ENCODE measurements at places on chromosomes 4 and X.

DNA sequence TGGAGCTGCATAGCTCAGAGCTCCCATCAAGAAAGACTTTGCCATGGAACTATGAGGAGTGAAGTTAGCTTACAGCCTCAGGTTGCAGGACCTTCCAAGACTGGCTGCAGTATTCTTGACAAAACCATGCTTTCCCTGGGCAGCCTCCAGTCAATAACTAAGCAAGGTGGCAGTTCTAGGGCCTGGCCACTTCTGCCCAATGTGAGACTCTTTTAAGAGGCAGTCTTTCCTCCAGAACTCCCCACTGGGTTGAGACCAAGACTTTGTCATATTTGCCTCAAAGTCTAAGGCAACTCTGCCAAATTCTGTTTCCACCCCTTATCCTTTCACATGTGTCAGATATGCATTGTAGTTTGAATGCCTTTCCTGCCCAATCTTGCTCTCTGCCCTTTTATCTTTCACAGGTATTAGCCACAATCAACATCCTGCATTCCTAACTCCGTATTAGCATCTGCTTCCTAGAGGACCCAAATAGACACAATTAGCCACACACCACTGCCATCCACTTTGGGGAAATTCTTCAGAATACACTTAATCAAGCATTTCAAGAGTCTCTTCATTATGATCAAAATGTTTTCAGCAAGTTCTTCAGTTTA, 17.7 kb upstream of the SLC25A43 start:
- DNase-seq, result no peak

GRCh38 chr4:69713593-69713992, 46.8 kb downstream of the SULT1B1 start:
- DNase-seq, result no peak

DNA sequence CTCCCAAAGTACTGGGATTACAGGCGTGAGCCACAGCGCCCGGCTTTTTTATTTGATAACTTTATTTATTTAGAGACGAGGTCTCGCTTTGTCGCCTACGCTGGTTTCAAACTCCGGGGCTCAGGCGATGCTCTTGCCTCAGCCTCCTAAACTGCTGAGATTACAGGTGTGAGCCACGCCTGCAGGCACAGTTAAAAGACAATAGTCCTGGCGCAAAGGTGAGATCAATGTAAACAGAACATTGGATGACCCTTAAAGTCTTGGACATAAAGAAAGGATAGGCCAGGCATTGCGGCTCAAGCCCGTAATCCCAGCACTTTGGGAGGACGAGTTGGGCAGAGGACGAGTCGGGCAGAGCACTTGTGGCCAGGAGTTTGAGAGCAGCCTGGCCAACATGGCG, 2.8 kb upstream of the TXLNG start:
- DNase-seq, result no peak

DNA sequence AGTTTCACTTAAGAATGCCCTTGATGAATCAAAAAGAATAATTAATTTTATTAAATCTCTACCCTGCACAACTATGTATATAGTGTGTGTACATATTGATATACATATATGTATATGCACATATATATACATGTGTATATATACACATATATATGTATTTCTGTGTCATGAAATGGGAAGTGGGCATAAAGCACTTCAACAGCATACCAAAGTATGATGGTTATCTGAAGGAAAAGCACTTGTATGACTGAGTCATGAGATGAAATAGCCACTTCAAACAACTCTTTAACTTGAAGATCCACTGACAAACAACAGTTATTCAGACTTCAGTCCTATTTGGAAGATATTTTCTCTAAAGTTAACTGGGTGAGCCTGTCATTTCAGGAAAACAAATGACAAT, 16.3 kb downstream of the RNF128 start:
- no peak for DNase-seq

DNA sequence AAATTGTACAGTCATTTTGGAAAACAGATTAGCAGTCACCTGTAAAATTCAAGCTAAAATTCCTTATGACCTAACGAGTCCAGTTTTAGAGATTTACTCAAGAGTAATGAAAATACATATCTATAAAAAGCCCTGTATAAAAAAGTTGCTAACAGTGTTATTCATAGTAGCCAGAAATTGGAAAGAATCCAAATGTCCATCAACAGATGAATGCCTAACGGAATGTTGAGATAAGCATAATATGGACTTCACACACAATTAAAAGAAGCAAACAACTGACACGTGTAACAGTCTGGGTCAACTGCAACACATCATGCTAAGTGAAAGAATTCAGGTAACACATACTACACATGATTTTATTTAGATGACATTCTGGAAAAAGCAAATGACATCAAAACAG, 584.8 kb upstream of the AGA start:
- no peak for DNase-seq

- DNase-seq, result no peak
Observed at GRCh38 chr4:147578051-147578476, 39.1 kb upstream of the TMEM184C start.

GRCh38 chr4:11468901-11469300, 40.2 kb upstream of the HS3ST1 start:
- DNase-seq, result no peak

DNA sequence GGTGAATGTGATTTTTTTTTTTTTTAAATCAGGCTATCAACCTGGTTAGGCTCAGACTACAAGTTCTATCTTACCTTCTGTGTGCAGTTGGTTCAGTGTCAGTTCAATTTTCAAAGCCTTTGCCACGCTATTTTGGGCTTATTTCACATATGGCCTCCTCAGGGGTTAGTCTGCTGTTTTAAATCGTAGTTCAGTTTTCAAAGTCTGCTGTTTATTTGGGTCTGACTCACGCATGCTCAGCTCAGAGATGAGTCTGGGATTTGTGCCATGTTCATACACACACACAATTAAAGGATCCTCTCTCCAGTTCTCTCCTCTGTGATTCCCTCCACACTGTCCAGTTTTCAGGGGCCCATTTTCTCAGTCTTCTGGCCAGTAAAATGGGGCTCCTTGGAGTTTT, 32.3 kb upstream of the ZFX start:
- DNase-seq, result no peak

DNA sequence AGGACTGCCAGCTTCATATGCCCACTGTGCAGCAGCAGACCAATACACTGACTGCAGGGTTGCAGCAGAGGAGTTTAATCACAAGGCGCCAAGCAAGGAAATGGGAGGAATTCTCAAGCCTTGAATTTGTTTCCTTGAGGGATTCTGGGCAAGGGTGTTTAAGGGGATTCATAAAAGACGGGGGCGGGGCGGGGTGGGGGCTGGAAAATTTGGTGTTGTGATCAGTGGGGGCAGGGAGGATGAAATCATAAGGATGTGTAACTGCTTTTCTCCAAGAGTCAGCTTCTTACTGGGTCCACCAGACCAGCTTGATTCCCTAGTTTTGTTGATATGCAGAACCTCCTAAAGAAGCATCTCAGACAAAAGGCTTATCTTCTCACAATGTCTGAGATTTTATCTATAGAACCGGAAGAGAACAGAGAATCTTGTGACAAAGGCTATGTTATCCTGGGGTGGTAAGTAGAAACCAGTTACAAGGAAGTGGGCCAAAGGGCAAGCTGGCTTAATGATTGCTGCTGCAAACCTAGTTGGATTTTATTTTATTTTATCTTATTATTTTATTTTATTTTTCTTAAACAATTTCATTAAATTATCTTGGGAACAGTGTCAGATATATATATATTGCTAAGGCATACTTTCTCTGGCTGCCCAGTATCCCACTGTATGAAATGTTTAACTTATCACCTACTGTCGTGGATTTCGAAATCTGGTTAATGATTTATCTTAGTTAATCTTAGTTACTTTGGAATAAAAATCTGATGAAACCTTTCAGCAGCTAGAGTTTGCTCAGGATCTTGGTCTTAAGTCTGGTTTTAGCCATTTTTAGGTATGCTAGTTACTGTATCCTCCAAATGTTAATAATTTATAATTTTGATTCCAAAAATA, 276.4 kb downstream of the RPA4 start:
- DNase-seq, result no peak

DNA sequence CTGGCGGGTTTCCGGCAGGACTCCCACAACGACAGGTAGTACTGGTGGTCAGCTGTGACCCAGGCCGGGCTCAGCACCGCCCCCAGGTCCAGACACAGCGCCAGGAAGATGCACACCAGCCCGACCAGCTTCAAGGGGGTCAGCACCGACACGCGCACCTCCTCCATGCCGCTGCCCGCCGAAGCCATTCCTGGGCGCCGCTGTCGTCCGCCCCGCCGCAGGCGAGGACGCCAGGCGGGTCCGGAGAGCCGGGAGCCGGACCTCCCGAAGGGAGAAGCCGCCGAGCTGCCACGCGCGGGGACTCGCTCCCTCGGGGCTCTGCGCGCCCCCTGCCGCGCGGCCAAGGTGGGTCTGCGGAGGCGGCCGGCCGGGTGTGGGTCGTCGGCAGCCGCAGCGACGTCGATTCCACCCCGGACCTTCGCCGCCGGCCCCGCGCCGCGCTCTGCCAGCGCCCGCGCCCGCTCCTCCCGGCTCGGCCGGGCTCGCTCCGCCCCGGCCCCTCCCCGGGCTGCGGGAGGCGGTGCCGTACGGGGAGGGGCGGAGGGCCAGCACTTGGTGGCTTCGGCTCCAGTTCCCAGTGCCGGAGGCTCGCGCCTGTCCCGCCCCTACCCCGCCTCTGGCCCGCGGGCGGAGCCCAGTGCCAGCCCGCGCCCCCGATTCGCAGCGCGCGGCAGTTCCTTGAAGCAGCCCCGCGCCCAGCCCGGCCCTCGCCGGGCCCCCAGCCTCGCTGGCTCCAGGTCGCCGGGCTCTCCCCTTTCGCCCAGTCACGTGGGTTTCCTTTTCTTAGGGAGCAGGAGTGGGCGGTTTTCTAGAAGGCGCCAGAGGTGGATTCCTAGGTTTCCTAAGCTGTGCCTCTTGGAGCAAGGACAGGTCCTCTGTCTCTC, at the start of gene TMEM47:
TMEM47 (minus strand) TSS at position 444 of the 884 bp plus-strand sequence; CDS start at position 188, 256 bp downstream.
- DNase-seq, result no peak

DNA sequence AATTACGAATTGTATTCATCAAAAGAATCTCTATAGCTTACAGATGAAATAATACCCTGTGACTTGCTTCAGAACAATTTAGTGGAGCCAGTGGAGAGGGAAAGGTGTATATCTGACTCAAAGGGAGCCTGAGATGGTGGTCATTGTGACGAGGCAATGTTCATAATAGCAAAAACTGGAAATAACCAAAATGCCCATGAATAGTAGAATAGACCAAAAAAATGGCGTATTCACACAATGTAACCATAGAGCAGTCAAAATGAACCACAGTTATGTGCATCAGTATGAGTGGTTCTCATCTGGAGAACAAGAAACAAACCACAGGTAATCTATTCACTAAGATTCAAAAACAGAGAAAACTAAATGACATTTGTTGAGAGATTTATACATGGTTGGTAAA, 125.3 kb upstream of the CLNK start:
- DNase-seq, result no peak

DNA sequence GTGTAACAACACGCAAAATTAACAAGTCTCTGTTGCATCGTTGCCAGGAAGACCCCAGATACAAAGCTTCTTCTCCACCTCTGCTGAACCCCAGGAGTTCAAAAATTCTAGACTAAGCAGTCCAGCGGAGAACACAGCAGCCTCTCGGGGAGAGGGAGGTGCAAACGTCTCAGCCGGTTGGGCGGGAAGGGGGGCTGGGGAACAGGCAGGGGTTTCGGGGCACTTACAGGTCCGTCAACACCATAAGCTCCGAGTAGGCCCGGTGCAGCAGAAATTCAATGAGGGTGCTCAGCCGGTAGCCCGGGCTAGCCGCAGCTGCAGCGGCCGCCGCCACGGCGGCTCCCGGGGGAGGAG, 394 bp downstream of the MED14 start:
- DNase-seq, result peak; percentile 1

- DNase-seq, result peak; percentile 17
Observed at GRCh38 chrX:123764967-123765871, 32.4 kb upstream of the THOC2 start.

- no peak for DNase-seq
Observed at GRCh38 chr4:88195328-88196012, 37.0 kb upstream of the ABCG2 start.

DNA sequence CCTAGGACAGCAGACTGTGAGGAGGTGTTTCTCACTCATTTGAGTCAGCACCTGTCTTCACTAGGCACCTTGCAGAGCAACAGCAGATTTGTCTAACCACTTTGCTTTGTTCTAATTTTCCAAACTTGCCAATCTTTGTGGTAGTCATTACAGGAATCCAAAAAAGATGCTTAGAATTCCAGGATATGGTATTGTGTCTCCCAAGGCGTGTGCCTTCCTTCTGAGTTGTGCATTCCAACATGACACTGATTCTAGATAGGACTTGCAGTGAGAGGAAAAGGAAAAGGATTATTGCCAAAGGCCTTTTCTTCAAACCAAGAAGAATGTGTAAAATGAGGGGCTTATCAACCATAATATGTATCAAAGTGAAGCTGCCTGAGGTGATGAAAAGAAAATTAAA, 126.2 kb downstream of the MAPK10 start:
- no peak for DNase-seq

DNA sequence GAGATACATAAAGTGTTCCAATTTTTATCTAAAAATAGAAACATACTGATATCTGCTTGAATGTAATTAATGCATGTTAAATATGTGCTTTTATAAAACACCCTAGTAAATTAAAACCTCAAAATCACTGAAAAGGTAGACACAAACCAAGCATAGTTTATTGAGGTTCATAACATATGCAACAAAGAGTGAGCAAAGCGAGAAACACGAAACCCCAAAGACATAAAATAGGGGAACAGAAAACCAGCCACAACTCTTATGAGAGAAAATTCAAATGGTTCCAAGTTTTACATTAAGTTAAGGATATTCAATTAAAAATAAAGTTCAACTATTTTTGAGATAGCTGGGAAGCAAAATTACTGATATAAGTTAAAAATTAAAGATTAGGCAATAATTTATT, 336.4 kb upstream of the AGA start:
- DNase-seq, result no peak

DNA sequence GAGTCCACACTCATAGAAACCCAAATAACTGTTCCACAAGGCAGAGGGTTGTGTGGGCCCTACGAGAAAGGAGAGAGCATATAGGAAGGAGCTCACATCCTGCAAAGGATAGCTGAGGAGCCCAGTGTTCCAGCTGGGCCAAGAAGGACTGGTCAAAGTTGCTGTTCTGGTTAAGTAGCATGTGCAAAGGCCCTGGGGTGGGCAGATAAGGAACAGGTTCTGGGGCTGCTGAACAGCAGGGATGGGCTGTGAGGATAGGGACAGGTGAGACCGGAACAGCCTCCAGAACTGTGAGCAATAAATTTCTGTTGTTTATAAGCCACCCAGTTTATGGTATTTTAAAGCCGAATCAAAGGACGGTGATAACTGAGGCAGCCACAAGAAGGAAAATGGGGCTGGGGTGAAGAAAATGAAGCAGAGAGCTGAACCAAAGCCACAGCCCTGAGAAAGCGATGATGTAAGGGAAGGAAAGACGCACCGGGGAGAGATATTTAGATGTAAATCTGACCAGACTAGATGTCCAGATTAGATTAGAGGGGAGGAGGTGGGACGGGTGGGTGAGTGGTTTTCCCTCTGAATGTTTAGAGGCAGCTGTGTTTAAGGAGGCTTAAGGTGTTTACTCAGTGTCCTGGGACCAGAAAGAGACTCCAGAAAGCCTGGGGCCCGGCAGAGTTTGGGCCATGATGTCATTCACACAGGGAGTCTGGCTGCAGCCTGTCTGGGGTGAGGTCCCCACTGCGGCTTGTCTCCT, 180.8 kb upstream of the BCOR start:
- no peak for DNase-seq

- no peak for DNase-seq
Observed at GRCh38 chr4:163171590-163171989, 4.9 kb upstream of the NAF1 start.

GRCh38 chr4:88356771-88357170, 21.9 kb upstream of the HERC6 start:
- no peak for DNase-seq

- DNase-seq, result no peak
Observed at GRCh38 chrX:132483488-132483887, 5.3 kb downstream of the MBNL3 start.

Measured in stimulated activated CD8-positive, alpha-beta memory T cell treated with anti-CD3 and anti-CD28 coated beads, Interleukin-15, amount 100 ng/mL, for 24 hours (primary cell).